ENCODE measurements at places on chromosomes 4 and X.

DNA sequence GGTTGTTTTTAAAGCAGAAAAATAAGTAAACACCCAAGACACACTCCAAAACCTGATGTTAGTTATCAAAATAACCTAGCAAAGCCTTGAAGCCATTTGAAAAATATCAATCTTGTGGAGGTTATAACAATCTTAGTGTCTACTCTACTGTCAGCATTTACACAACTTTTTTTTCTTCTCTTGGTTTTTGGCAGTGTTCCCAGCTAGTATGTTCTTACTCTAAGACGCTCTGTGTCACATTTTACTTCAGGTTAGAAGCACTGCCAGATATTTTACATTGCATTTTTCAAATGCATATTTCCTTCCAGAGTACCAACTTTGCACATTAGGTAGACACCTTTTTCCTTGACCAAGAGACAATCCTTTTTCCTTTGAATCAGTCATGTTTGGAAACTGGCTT is 114.0 kb upstream of the INPP4B start:
- DNase-seq, result no peak

DNA sequence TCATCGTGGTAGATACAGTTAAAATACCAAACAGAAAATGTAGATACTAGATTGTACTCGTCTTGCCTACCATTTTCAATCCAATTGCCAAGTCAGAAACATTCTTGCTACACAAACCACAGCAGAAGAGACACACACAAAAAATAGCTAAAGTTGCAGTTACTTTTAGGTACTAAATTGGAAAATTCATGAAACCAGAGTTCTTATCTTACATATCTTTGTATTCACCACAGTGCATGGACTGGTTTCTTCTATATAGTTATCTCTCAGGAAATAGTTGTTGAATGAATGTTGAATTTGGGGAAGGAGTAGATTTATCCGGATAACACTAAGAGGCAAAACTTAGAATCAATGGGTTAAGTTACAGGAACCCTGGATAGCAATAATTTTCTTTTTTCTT is 14.2 kb downstream of the COL4A5 start:
- no peak for DNase-seq

DNA sequence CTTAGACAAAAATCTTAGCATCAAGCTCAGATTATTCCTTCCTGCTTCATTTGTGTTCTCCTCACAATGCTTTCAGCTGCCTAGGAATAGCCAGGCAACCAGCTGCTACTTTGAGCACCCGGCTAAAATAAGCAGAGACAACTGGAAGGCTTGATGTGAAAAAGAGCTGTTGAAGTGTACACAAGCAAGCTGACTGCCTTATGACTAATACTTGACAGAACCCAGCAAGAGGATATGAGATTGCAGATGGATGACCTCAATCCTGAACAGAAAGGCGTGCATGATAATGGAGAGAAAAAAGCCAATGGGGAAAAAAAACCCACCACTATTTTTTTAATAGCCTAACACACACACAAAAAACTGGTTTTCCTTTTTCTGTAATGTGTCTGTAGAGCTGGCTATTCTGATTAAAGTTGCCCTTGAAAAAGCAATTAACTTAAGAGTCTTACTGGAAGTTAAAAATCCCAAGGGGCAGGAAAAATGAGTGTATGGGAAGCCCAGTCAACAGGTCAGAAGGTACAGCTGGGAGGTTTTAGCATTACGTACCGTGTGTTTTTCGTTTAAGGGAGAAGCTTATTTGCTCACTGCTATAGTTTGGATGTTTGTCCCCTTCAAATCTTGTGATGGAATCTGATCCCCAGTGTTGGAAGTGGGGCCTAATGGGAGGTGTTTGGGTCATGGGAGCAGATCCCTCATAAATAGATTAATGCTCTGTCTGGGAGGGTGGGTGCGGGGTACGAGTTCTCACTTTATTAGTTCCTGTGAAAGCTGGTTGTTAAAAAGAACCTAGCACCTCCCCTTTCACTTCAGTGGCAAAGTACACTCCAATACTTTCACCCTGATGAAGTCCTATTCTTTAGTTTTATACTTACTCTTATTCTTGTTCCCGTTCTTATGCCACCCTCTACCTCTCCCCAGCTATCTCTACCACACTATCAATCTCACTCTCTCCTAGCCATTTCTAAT is 37.1 kb upstream of the HERC6 start:
- no peak for DNase-seq

DNA sequence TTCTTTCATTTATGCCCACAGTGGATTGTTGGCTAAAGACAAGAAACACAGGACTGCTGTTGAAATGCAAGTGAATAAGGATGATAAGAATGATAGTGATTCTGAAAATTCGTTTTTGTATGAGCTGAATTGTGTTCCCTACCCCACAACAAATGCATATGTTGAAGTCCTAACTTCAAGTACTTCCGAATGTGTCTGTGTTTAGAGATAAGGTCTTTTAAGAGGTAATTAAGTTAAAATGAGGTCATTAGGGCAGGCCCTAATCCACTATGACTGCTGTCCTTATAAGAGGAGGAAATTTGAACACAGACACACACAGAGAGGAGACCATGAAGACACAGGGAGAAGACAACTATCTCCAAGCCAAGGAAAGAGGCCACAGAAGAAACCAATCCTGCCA is 126.6 kb upstream of the ACSL4 start:
- no peak for DNase-seq

GRCh38 chr4:168693750-168694490 is 197.1 kb downstream of the PALLD start:
- no peak for DNase-seq

GRCh38 chrX:123424546-123424945 is 240.5 kb downstream of the GRIA3 start:
- DNase-seq, result no peak

DNA sequence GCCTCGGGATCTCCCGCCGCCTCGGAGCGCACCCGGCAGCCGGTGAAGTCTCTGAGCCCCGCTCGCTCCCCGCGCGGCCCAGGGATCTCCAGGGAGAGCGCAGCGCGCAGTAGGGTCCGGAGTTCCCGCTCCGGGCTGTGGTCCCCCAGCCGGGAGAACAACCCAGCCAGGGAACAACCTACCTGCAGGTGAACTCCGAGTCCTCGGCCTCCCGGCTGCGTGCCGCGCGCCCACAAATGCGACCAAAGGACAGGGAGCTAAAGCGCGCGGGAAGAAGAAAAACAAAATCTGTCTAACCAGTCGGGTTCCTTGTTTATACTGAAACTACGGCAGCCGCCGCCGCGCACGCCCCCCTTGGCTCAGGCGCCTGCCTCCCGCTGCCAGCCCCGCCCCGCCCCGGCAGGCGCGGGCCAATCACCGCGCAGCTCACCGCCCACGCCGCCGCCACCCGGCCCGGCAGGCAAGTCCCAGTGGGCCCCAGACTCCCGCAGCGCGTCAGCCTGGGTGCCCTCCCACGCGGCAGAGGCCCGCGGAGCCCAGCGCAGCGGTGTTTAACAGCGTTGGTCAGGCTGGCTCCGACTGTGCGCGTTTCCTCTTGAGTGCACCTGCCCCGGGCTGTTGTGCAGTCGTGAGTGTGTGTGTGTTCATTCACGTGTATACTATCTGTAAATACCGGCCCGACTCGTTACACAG is at the start of gene RASGEF1B:
RASGEF1B (minus strand) TSS at position 320 of the 693 bp plus-strand sequence. CDS start 12,399 bp downstream, outside the sequence.
- DNase-seq, result no peak

DNA sequence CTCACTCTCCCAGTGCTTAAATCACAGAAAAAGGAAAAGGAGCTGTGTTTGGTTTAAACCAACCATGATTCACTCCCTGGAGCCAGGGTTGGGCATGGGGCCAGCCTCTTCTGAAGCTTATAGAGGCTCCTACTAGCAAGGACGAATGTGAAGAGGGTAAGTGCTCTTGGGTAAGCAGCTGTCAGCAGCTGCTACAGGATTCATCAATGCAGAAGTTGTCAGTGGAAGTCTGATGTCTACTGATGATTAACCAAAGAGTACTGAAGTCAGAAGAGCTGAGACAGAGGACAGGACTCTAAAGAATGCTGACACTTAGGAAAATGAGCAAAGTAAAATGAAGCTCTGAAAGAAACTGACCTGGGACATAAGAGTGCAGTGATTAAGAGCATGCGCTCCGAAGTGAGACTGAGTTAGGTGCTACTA is 32.7 kb upstream of the JADE1 start:
- no peak for DNase-seq

- DNase-seq, result no peak
Observed at GRCh38 chr4:176788248-176788647, 4.5 kb downstream of the VEGFC start.

GRCh38 chr4:83013420-83013867 is 2.8 kb upstream of the LIN54 start:
- no peak for DNase-seq

DNA sequence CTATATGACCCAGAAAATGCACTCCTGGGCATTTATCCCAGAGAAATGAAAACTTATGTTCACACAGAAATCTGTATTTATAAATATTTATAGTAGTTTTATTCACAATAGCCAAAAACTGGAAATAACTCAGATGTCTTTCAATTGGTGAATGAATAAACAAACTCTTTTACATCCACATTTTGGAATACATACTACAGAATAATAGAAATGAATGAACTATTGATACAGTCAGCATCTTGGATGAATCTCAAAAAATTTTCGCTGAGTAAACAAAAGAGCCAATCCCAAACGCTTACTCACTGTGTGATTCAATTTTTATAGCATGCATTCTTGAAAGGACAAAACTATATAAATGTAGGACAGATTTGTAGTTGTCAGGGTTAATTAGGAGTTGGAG is 75.1 kb upstream of the HTR2C start:
- DNase-seq, result no peak

DNA sequence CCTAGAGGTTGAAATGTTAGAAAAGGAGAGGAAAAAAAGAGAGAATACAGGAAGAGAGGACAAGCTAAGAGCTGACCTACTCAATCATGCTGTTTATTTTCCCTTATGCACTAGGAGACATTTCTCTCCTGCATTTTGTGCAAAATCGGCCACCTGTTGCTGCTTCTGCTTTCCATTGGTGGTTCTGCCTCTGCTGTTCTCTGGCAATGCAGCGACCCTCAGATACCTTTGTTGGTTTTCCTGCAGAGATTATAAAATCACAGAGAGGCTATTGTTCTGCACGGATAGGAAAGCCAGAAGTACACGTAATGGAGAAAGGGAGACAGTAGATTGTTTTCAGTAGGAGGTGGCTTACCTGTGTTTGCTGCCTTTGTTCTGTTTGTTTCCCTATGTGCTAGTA is 108.9 kb downstream of the UNC5C start:
- no peak for DNase-seq

- no peak for DNase-seq
Observed at GRCh38 chrX:100409610-100410590, at the start of gene PCDH19. TSS of gene PCDH19 (minus strand) at chrX:100410273. CDS start at chrX:100408597, 1,676 bp downstream.

DNA sequence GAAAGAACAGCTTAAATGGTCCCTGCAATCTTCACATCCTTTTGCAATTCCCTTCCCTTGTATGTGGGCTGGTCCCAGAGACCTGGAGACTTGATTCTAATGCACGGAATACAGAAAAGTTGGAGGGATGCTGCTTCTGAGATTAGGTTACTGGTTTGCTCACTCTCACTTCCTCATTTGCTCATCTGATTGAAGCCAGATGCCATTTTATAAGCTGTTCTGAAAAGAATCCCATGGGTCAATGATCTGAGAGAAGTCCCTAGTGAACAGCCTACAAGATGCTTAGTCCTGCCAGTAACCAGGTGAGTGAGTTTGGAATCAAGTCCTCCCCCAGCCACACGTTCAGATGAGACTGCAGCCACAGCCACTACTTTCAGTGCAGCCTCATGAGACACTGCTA is 35.9 kb downstream of the MAGEA1 start:
- no peak for DNase-seq

DNA sequence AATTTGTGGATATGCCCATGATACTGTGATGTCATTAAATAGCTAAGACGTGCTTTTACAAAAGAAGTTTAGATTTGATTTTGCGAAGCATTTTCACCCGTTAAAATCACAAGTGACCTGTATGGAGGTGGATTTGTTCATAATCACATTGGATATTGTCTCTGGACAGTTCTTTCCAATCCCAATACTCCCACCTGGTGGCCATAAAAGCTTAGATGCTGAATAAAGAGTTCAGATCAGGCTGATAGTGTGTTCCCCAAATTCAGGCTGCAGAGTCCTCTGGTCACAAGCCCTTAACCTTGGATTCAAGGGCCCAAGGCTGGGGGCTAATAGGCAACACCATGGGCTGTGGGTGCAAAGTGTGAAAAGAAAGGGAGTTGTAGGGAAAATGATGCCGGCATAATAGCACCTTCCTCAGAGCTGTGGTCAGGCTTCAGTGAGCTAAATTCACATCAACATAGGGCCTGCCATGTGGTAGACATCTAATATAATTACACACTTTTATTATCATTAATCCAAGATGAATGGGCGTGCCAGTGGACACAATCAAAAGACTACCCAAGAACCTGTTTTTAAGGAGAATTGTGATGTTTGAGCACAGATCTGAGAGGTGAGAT is 28.1 kb downstream of the SMIM43 start:
- DNase-seq, result no peak

GRCh38 chrX:37779857-37780256 is at the start of gene CYBB:
TSS of gene CYBB (plus strand) at chrX:37780059. CDS start at chrX:37780078, 19 bp downstream.
- no peak for DNase-seq

GRCh38 chrX:42837101-42837726 is 59.3 kb upstream of the PPP1R2C start:
- DNase-seq, result no peak

DNA sequence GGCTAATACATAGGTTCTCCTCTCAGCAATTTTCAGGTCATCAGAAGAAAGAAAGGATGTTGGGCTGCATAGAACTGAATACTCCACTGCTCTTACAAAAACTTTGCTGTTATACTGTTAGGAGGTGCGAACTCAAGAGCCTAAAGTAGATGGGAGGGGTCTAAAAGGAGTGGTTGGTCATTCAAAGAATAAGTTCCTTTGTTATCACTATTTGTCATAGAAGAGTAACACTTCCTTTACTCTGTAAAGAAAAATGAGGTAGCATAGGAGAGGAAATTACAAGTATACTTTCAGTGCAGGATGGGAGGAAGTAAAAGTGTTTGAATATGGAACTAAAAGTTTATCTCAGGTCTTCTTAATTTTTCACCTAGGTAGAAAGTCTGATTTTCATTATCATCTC is 61.5 kb downstream of the CCNI start:
- no peak for DNase-seq

DNA sequence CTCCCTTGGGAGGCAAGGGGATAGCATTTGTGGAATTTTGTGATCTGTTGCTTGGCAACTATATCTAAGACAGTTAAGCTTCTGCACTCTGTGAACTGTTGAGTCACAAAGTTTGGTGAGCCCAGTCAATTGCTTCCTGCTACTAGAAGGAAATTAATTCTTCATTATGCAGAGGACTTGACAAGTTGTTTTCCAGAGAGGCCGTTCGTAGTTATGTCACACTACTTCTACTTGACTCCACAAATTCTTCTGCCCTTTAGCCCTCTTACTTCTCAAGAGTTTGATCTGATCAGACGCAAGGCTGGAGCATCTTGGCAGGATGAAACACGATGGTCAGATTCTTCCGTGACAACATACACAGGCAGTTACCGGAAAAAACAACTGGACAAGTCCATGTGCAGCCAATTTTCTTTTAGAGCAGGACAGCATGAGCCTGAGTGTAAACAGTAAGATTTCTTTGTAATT is at the start of gene C4orf51:
C4orf51 (plus strand) TSS at position 156 of the 465 bp plus-strand sequence; CDS start at position 214, 58 bp downstream.
- DNase-seq, result no peak

GRCh38 chr4:1408418-1408817 is 2.2 kb upstream of the NKX1-1 start:
- DNase-seq, result no peak
